SW 1271 (cell line): ENCODE measurements at places on chromosomes 13 and 19.

- no peak for DNase-seq
Observed at GRCh38 chr19:42005504-42005903, 11.5 kb upstream of the ATP1A3 start.

GRCh38 chr13:47413526-47413925, 516.7 kb upstream of the HTR2A start:
- no peak for DNase-seq

DNA sequence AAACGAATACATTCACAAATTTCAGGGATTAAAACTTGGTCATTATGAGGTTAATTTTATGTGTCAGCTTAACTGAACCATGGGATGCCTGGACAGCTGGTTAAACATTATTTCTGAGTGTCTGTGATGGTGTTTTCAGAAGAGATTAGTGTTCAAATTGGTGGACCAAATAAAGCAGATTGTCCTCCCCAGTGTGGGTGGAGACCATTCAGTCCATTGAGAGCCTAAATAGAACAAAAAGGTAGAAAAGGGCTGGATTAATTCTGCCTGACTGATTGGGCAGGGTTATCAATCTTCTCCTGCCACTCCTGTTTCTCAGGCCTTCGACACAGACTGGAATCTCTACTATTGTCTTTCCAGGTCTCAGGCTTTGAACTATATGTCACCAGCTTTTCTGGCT, 203.8 kb upstream of the SLITRK6 start:
- no peak for DNase-seq

DNA sequence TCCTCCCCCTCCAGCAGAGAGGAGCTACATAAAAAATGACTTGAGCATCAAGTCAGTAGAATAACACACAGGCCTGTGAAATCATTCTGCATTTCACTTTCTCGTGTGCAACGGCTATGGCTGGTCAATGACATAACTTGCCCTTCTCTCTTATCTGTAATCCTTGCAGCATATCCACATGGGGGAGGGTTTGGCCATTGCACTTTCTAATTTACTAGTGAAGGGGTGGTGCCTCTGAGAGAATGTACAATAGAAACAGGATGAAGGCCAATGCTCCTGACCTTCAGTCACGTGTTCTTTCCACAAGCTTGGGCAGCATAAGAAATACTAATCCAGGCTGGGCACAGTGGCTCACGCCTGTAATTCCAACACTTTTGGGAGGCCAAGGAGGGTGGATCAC, 641.0 kb upstream of the ARGLU1 start:
- DNase-seq, result no peak

DNA sequence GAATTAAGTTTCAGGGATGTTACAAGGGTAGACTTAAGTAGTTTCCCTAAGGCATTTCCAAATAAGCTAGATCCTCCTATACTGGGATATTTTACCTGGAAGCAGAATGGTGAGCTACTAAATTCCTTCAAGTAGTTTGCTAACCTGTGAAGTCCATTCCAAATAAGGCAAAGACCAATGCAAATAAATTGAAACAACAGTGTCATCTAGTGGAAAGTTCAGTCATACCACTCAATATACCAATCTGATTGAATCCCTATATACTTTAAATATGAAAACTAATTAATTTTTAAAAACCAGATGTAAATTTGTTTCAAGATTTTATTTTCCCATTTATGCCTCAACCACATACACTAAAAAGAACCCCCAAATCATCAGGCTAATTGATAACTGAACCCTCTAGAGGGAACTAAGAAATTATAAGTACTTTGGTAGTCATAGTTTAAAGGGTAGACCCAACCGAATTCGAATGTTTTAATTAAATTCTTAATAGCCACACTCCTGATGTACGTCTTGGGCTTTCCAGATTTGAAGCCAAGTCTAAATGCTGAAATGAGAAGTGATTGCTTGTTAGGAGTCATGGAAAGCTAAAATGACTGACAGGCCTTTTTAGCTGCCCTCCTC, 223.7 kb downstream of the TBC1D4 start:
- DNase-seq, result peak; percentile 34

DNA sequence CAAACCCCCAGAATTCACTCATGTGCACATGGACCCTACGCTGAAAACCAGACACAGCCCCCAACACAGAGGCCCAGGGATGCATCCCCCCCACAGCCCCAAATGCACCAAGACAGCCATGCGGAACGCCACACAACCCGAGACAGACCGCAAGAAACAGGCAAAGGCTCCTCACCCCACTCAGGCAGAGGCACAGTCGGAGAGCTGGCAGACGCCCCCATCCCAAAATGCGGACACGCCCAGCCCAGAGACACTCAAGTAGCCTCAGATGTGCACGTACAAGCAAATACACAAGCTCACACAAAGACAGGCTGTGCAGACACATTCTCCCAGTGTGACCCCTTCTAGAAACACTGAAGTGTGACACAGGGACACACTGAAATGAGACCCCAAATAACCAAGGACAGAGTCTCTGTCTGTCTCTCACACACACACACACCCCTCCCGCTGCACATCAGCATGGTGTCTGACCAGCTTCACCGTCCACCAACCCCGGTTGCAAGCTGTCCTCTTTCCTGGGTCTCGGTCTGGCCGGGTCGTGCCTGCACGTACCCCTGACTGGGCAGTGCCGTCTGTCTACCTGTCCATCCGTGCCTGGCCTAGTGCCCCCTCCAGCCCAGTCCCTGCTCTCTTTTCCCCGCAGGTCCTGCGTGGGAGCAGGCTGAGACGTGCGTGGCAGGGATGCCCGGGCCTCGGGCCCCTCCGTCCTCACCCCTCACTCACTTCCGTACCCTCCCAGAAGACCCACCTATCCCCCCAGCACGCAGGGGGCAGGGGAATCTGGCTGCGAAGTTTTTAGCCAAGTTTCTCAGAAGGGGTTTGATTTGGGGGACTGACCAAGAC, 16.1 kb downstream of the ERFL start:
- DNase-seq, result no peak

DNA sequence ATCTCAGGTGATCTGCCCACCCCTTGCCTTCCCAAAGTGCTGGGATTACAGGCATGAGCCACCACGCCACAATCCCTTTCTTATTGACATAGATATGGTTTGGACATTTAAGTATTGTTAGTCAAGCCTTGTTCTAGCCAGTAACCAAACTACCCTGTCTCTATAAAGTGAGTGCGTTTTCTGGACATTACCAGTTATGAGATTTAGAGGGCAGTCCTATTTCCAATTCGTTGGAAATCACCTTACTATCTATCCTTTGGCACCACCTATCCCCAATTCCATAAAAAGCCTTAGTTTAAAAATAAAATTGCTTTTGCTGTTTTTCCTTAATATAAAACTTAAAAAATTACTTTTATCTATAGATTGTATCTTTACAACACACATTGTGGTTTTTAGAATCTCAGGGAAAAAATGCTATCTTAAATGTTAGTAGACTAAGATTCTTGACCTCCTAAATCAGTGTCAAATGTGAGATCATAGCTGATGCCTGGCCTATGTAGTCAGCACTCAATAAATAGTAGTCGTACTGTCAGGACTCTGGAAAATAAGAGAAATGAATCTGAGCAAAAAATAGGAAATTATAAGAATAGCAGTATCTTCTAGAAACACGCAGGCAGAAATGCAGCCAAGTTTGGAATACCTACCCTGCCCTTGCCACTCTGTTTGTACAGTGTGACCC, 57.0 kb downstream of the NUFIP1 start:
- DNase-seq, result no peak

- DNase-seq, result no peak
Observed at GRCh38 chr19:3931041-3931440, 1.8 kb upstream of the NMRK2 start.

- peak; percentile 11 for DNase-seq
Observed at GRCh38 chr19:36771261-36772231, 1.1 kb downstream of the ZNF850 start.

DNA sequence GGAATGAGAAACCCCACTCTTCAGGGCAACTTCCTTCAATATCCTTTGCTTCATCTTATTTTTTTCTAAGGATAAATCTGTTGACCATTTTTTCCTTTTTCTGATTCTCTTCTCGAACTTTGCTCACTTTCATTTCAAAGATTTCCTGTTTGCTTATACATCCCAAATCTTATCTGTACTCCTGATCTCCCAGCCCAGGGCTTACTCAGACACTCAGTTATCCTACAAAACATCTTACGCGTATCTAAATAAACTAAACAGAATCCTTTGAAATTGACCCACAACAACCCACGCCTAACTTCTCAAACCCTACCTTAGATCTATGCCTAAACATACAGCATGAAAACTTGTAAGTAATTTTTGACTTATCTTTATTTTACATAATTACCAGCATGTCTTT, 179.2 kb downstream of the ABCC4 start:
- DNase-seq, result no peak

DNA sequence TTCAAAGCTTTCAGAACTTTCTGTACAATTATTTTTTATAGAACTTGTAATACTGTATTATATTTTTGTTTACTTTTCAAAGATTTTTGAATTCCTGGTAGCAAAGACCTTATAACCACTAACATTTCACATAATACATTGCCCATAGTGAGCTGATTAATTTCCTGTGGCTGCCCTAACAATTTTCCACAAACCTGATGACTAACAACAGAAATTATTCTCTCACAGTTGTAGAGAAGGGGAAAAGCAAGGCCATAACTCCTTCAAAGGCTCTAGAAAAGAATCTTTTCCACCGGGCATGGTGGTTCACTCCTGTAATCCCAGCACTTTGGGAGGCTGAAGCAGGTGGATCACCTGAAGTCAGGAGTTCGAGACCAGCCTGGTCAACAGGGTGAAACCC, 19.1 kb downstream of the KLF12 start:
- DNase-seq, result no peak

DNA sequence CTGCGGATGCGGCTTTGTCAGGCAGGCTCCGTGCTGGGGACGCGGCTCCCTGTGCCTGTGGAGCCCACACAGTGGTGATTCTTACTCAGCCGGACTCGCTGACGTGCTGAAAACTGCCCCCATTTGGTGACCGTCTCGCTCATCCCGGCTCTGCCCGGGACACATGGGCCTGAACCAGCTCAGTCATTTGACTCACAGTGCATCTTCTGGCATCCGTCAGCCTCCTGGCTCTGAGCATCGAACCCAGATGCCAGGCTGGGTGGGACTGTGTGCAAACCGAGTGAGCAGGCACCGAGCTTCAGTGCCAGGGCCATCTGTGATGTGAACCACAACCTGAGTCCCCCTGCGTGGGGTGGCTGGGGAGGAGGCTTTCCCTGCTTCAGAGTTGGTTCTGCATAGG, 5.5 kb downstream of the GCDH start:
- DNase-seq, result no peak

DNA sequence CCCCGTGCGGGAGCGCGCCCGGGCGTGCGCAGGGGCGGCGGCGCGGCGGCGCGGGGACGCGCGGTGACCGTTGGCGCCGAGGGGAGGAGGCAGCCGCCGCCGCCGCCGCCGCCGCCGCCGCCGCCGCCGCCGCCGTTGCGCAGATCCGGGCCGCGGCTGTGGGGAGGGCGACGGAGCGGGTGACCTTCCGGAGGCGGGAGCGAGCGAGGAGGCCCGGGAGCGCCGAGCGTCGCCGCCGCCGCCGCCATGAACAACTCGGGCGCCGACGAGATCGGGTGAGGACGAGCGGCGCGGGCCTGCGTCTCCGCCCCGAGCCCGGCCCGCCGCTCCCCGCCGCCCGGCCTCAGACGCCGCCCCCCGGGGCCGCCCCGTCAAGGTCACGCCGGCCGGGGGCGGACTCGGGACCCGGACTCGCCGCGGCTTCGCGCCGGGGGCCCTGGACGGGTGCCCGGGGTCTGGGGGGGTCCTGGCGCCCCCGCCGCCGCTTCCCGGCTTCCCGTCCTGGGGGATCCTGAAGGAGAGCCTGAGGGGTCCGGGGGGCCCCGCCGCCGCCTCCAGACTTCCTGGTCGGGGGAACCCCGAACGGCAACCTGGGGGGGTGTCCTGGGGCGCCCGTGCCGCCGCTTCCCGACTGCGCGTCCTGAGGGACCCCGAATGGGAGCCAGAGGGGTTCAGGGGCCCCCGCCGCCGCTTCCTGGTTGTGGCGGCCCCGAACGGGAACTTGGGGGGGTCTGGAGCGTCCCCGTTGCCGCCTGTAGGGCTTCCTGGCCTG, at the start of gene DAZAP1:
DAZAP1 (plus strand) TSS at position 59 of the 772 bp plus-strand sequence; CDS start at position 247, 188 bp downstream.
- no peak for DNase-seq

DNA sequence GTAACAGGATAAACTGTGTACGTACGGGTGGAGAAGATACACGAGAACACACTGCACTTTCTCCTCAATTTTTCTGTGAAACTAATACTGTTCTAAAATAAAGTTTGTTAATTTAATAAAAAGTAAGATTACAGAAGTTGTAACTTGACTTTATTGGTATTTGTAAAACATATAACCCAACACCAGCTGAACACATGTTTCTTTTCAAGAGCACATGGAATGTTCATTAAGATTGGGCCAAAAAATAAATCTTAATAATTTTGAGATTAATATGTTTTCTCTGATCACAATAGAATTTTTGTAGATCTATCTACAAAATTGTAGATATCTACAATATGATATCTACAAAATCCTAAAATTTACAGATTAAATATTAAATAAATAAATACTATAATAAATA, 55.1 kb upstream of the ZNF599 start:
- DNase-seq, result no peak

- DNase-seq, result no peak
Observed at GRCh38 chr19:13764821-13765394, 586 bp downstream of the MRI1 start.

- DNase-seq, result no peak
Observed at GRCh38 chr19:1520203-1520780, 3.6 kb upstream of the PLK5 start.

- no peak for DNase-seq
Observed at GRCh38 chr19:1567116-1567847, 843 bp downstream of the MEX3D start.

DNA sequence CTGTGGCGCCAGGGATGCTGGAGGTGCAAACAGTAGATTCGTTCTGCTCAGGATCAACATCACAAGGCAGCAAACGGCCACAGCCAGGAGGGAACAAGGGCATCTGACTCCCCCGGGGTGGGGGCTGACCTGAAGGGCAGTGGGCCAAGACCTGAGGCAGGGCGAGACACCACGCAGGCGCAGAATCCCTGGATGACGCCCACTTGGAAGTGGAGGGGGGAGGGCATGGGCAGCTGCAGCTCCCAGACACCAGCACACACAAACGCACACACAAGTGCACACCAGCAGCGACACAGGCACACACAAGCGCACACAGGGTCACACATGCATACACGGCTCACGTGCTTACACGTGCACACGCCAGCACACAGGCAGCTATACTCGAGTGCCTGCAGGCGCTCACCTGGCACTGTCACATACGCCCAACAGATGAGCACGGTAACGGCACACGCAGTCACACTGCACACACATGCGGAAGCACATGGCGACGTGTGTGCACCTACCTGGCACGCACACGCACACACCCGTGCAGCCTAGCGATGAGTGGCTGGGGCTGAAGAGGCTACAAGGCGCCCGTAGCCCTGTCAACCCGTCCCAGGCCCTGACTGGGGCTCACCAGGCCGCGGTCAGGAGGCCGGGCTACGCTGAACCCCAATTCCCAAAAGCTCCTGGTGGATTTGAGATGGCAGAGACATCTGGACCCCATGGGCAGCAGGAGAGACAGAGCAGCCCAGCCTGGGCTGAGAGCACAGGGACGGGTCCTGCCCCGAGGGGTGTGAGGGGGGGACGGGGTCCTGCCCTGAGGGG, 5.5 kb downstream of the C2CD4C start:
- DNase-seq, result no peak

- no peak for DNase-seq
Observed at GRCh38 chr19:15577184-15577771, 37.7 kb upstream of the CYP4F8 start.

GRCh38 chr13:112244495-112245177, 131.5 kb upstream of the SPACA7 start:
- DNase-seq, result no peak
